ENCODE measurements at places on chromosomes 2 and 18.
A peak's percentile ranks its signal among the peaks of the same experiment; 100 is the strongest.

GRCh38 chr2:189109921-189110397, 69.6 kb downstream of the COL5A2 start:
- DNase-seq, result peak; percentile 1

DNA sequence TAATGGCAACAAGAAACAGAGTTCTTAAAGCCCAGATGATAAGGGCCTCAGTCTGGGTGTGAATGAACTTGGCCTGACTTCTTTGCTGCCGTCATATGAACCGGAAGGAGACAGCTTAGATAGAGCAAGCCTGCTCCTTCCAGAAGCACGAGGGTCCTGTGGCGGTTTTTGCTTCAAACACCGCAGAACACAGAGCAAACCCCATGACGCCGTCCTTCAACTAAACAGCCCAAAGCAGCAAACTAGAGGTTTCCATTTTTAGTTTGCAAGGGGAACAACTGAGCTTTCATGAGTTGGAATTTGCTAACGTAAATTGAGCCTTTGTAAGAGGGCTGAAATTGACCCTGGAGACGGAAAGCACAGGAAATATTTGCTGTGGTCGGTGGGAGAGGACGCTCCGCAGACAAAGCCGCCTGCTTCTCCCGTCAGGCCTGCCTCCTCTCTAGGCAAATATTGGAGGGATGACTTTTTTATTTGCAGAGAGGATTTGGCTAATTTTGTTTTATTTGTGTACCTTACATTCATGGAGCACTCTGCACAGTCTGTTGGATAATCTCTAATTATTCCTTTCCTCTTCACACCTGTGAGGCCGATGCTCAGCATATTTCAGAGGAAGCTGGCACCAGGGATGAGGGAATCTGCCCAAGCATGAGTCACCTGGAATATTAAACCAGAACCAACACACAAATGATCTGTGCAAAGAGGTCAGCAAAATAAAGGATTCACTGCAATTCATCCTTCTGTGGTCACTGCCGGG, 134.0 kb upstream of the NCK2 start:
- DNase-seq, result no peak

GRCh38 chr18:59377613-59378337, 18.7 kb upstream of the LMAN1 start:
- no peak for DNase-seq

GRCh38 chr2:8605351-8606065, 76.3 kb upstream of the ID2 start:
- no peak for DNase-seq

DNA sequence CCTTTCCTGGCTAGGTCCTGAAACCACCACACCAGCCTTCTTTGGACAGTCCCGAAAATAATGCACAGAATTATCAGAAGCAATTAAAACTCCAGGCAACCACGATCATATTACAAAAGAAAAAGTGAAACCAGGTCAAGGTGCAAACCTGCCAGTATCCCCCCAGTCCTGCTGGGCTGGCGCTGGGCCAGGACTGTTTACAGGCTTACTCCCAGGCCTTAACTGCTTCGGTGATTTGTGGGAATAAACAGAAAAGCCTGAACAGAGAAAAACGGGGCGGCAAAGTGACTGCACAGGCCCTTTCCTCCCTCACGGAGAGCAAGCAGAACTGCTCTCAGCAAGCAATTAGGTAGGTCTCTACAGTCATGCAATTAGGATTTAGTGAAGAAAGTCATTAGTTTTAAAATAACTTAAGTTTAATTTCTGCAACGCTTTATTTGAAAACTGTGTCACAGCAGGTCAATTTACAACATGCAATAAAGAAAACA, 1.3 kb downstream of the HDAC4 start:
- no peak for DNase-seq

All from GM20000 (cell line).